ENCODE measurements at places on chromosomes 6 and 20.
A peak's percentile ranks its signal among the peaks of the same experiment; 100 is the strongest.

DNA sequence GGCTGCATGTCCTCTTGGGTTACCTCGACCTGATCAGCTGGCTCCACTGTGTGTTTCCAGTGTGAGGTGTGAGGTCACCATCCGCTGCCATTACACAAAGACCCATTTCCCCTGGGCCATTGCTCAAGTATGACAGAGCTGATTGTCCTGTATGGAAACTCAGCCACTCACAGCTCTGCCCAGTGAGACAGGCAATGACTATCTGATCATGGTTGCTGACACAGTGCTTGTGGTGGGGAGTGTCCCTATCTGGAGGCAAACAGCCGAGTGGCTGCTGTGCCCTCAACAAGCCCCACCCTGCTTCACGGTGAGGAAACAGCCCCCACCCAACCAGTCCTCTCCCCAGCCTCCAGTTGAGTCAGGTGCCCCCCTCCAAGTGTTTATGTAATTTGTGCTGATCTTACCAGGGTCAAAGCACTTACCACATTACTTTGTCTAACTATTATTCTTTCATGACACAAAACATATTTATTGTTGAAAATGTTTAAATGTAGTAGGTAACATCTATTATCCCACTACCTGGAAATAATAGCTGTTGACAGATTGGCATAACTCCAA, 11.7 kb upstream of the MAPK13 start:
- no peak for DNase-seq

- DNase-seq: no peak
These were observed 8.1 kb downstream of the CEBPB start for GRCh38 chr20:50198716-50199115.

DNA sequence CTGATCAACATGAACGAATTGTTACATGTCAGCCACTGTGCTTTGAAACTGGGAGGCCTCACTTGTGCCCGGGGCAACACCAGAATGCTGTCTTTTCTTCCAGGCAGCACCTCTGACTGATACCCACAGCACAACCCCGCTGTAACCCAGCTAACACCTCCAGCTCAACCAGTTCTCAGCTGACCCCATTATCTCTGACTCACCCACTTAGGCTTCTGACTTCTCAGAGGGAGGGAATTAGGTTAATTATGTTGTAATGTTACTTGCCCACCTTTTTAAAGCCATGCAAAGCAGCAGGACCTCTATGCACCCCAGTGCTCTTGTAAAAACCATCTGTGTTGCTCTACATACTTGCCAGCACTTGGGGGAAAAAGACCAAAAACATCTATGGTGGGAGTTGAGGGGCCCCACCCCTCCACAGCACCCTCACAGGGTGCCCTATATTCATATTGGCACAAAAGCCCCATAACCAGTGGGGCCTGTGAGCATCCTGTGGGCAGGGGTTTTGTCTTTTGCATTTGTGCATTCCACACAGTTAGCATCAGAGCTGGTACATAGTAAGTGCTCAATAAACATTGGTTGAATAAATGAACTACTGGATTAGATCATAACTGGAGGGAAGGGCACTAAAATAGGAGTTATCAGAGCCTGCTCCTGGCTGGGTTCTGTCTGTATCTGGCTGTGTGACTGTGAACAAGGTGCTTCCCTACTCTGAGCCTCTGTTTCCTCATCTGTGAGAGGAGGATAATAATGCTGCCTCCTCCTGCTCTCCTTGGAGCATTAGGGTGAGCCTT, 22.3 kb downstream of the BNIP5 start:
- peak; percentile 92 for DNase-seq

DNA sequence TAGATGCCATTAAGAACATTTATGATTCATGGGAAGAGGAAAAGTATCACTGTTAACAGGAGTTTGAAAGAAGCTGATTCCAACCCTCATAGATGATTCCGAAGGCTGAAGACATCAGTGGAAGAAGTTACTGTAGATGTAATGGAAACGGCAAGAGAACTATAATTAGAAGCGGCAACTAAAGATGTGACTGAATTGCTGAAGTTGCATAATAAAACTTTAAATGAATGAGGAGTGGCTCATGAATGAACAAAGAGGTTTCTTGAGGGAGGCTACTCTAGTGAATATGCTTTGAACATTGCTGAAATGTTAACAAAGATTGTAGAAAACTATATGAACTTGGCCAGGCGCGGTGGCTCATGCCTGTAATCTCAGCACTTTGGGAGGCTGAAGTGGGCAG, 84.1 kb downstream of the PHIP start:
- DNase-seq: no peak

GRCh38 chr20:34538671-34539123, 19.8 kb upstream of the MAP1LC3A start:
- peak; percentile 42 for DNase-seq

- DNase-seq: no peak
These were observed 17.1 kb downstream of the IFNGR1 start for GRCh38 chr6:137202078-137202477.

DNA sequence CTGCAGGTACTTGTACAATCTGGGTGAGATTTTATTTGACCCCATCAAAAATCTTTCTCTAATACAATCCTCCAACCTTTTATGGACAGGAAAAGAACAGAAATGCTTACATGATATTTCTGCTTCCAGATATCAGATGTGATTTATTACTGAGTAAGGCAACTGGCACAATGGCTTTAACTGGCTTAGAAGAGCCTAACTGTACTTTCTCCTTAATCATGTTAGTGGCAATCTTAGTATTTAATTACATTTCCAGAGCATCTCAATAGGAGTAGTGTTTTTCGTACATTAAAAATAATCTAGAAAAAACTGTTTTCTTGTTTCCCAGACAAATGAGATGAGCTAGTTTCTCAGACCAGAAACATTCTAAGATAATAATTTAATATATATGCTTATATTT, 251.6 kb downstream of the KCNQ5 start:
- DNase-seq: no peak

GRCh38 chr6:125574604-125575003, 174.8 kb upstream of the HEY2 start:
- DNase-seq: no peak

GRCh38 chr6:148700047-148700715, 46.6 kb upstream of the UST start:
- no peak for DNase-seq

DNA sequence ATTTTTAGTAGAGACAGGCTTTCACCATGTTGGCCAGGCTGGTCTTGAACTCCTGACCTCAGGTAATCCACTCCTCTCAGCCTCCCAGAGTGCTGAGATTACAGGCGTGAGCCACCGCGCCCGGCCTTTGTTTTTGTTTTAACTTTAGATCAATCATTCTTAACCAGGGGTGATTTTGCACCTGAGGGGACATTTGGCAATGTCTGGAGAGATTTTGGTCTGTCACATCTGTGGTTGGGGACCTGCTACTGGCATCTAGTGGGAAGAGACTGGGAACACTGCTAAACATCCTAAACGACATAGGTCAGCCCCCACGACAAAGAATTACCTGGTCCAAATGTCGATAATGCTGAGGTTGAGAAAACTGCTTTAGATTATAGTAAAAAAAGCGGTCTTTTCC, 82.3 kb downstream of the C6orf52 start:
- no peak for DNase-seq

DNA sequence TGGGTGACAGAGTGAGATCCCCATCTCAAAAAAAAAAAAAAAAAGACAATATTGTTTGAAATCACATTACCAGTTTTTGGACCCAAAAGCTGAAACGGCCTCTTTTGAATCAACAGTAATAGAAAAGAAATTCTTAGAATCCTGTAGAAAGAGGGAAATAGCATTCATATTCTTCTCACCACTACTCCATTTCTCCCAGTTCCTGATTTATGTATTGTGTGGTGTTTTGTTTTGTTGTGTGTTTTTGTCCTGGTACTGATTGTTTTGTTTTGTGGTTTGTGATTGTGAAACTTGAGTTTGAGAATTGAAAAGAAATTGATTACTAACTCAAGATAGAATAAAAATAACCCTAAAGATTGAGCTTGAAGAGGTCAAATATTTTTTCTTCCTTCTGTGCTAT, 26.2 kb upstream of the EEF1A1 start:
- DNase-seq: no peak

DNA sequence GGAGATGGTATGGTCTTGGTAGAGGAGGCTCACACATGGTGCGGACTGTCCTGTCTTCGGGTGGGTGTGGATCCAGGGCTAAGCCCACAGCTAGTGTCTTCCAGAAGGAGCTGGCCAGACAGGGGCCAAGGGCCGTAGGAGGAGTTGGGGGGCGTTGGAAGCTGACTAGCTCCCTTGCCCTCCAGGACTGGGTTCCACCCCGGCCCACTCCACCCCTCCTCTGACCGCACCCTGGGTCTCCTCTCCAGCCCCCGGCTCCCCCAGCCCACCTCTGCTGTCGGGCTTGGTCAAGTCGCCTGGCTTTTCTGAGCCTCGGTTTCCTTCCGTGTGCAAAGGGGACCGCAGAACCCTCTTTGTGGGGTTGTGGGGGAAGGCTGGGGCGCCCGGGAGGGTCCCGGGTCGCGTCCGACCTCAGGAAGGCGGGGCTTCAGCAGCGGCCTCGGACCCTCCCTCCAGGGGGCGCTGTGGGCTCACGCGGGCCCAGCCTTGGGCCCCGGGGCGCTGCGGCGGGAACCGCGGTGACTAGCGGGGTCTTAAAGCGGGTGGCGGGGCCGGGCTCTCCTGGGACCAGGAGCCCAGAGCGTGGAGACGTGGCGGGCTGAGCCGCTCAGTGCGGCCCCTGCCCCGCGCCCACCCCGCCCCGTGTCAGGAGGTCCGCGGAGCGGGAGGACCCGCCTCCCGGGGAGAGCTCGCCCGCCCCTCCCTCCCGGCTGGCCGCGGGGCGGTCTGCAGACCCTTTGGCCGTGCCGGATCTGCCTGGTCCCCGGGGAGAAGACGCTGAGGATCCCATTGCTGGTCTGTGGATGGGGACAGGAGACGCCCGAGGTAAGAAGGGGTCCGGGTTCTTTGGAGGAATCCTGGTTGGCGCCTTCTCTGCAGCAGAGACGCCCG, 5.4 kb downstream of the NPBWR2 start:
- DNase-seq: peak; percentile 73

GRCh38 chr20:37544386-37544785, 16.7 kb upstream of the BLCAP start:
- DNase-seq: no peak

DNA sequence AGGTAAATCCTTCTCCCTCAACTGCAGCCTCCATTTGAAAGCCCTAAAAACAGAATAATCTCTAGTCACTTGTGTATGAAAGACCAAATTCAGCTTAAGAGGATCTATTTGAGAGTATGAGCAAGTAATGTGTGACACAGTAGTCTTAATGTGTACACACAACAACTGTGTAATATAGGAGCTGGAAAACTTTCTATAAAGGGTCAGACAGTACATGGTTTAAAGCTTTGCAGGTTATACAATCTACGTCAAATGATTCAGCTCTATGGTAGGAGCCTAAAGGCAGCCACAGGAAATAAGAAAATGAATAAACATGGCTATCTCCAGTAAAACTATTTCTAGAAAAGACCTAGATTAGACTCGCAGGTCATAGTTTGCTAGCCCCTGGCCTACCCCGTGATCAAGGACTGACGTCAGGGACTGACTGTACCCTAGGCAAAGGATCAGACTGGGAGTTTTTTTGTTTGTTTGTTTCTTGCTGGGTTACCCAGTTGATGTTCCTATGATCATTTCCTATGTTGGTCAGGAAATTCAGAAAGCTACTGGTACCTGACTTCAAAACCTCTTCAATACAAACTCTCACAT, 39.7 kb downstream of the BTBD9 start:
- no peak for DNase-seq

- no peak for DNase-seq
These were observed 7.8 kb upstream of the MDGA1 start for GRCh38 chr6:37705239-37706051.

- DNase-seq: no peak
These were observed 77.6 kb downstream of the LIN28B start for GRCh38 chr6:105034470-105034869.

DNA sequence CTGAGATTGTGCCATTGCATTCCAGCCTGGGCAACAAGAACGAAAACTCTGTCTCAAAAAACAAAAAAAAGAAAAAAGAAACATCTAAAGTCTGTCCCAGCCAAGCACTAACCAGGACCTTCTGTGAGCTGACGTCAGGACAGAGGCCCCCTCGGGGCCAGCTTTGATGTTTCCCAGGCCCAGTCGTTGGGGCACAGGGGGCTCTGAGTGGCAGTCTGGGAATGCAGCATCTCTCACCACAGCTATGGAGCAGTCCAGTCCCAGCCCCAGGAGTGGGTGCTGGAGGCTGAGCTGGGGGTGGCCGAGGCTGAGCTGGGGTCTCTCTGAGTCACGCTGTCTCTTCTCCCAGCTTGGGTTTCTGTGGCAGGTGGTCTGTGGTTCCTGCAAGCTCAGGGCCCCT, 46.0 kb upstream of the SRF start:
- DNase-seq: no peak

DNA sequence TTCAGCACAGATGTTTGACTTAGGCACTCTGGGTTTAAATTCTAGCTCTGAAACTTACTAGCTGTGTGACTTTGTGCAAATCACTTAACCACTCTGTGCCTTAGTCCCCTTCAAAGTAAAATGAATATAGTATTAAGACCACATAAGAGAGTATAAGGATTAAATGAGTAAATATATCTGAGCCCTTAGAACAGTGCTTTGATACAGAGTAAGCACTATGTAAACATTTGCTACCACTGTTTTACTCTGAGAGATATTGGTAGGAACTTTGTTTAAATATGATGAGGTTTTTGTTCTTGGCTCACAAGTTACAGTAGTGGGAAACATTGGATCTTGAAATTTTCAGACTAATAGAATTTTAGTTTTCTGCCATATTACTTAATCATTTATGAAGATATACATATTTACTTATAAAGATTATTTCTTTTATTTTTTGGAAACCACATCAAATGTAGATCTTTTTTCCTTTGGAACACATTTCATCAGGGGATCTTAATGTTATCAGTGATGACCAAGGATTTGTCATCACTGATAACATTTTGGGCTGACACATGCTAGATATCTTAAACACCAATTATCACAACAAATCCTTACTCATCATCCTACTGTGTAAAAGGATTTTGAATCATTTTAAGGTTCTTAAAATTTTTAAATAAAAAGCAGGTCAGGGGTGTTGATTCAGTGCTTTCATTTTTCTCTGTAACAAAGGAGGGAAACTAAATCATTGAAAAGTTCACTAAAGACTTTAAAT, 226.2 kb downstream of the EYA4 start:
- DNase-seq: no peak

GRCh38 chr20:4127344-4127743, 112.0 kb upstream of the RNF24 start:
- DNase-seq: no peak

- no peak for DNase-seq
These were observed 32.5 kb downstream of the GNAS start for GRCh38 chr20:58884966-58885365.

DNA sequence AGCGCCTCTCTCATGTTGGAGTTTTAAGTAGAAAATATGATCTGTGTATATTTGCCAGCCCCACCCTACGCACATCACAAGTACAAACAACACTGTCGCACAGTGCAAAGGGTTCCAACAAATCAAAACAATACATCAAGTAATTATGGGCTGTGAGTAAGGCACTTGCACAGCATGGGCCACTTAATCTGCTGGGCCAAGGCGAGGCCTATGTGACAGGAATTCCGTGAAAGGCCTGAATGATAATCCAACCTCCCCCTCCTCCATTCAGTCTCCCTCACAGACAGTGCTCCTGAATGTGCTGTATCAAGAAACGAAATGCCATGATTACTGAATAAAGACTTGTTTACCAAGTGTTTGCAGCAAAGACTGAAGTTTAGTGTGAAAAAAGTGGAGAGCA, 130.1 kb upstream of the SLC2A12 start:
- no peak for DNase-seq

- DNase-seq: no peak
These were observed 20.9 kb upstream of the MCM3 start for GRCh38 chr6:52305411-52305810.

- no peak for DNase-seq
These were observed 901.0 kb upstream of the MAP3K7 start for GRCh38 chr6:91487696-91488392.

- no peak for DNase-seq
These were observed 30.4 kb downstream of the TM9SF4 start for GRCh38 chr20:32139947-32140346.
